ENCODE measurements at places on chromosomes 12 and 14.

- no peak for DNase-seq
These were observed 10.7 kb downstream of the TCTN2 start for GRCh38 chr12:123681605-123682004.

DNA sequence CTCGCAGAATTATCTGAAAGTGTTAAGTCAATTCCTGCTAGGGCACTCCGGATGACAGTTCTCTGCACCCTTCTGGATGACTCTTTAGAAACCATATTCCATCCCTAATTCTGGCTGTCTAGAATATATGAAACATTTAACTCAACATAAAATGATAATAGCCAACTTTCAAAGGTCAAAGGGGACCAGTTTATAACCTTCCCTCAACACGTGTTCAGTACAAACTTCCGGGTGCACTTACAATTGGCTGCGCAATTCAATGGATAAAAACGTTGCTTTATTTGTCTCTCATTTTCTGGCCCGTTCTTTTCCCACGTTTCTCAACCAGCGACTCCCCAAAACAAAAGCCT lies 1.3 kb downstream of the SBNO1 start:
- no peak for DNase-seq

GRCh38 chr14:98200601-98201000 lies 1071.4 kb downstream of the BCL11B start:
- no peak for DNase-seq

DNA sequence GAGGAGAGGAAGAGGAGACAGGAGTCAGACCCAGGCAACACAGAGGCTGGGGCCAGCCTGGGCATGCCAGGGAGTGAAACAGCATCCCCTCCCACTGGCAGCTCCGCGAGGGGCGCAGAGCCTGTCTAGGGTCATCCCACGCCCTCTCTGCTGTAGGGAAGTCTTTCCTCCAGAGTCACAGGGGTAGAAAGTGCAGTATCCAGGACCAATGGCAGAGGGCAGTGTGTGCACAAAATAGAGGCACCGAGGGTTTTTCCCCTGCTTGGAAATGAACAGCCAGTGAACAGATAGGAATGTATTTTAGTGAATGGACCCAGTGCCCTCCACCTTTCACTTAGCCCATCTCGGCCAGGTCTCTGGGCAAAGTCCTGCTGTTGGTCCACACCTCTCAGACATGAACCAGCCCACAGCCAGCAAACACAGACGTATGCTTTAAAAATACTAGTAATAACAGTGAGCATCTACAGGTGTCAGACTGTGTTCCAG lies 9.4 kb upstream of the KRT74 start:
- DNase-seq: peak; percentile 63

DNA sequence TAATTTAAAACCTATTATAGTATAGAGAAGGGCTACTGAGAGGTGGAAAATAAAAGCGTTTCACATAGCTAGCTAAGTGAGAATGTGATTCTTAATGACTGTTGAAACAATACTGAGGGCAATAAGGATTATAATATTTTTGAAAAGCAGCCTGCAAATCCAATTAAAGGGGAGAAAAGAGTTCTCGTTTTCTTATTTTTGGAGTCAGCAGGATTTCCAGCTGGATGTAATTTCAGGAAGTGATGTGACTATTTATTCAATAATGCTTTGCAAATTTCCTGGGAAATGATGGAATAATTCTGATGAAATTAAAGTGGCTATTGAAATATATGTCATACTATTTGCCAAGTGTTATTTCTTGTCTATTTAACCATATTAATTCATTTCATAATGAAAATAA lies 279.1 kb downstream of the AEBP2 start:
- no peak for DNase-seq

GRCh38 chr14:65993103-65993502 lies 493.1 kb upstream of the CCDC196 start:
- DNase-seq: no peak

DNA sequence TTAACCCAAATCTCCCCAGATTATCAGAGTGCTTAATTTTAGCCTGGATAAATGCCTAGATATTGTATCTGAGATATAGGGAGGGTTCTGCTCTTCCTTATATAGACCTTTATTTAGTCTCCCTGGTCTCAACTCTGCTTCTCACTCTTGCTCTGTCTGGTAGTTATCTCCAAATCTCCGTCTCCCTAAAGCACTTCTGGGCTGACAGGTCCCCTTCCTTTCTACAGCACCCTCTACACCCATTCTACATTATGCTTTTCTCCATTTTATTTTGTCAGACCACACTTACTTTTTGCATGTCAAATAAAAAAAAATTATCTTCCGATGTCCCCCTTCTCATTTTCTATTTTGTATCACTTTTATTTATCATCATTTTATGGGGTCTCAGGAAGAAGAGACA lies 2.0 kb upstream of the ERC1 start:
- DNase-seq: no peak

- no peak for DNase-seq
These were observed 423.2 kb downstream of the ATP23 start for GRCh38 chr12:58364389-58365086.

DNA sequence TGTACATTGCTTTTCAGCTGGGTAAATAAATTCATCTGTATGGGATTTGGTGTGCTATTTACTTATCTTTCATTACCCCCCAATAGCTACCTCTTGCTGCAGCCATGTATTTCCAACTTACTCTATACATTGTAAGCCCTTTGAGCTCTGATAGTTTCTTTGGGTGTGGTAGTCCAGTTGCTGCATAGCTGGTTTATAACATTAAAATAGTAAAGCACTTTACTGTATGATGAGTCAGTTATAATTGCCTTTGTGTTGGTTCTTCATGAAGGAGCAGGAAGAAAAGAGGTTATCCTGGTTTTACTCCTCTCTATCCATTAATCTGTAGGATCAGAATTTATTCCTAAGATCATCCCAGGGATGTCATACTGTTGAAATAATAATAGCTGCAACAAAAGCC lies 15.7 kb downstream of the TBC1D30 start:
- DNase-seq: no peak

DNA sequence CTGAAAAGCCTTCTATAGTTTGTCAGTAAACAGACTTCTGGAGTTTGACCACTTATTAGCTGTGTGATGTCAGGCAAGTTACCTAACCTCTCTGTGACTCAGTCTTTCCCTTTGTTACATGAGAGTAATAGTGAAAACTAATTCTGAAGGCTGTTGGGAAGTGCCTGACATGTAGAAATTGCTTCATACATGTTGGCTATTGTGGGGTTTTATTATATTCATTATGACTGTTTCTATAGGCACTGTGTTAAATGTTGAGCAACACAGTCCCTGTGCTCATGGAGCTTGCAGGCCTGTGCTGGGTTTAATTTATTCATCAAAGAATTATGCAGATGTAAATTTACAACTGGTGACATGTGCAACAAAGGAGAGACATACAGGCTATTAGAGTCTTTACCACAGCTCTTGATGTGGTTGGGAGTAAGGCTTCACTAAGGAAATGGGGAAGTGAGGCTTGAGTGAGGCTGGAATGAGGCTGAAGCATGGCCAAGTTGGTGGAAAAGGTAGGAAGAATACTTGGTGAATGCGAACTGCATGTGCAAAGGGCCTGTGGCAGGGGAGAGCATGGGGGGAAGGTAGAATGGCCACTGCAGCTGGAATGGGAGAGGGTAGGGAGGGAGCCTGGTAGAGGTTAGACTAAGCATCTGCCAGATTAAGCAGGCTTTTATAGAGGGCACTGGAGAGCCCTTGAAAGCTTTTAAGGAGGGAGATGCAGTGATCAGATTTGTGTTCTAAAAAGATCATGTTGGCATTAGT lies 236.4 kb upstream of the CRY1 start:
- no peak for DNase-seq

- peak; percentile 35 for DNase-seq
These were observed 11.9 kb downstream of the ANKRD13A start for GRCh38 chr12:110010853-110011723.

DNA sequence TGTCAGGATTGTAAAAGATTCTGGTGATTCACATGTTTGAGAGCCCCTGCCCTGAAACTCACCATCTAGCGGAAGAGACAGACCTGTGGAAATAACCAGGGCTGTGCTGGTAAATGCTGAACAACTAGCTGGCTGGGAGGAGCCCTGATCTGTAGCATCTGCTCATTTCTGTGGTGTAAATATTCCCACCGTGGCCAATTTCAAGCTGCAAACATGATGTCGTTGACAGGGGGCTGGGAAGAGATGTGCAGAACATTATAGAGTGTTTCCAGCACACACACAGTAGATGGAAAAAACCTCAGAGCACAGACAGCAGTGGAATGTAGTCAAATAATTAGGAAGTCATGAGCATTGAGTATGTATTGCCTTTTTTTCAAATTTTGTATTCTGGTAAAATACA lies 138.2 kb downstream of the PHETA1 start:
- no peak for DNase-seq

GRCh38 chr14:92759679-92760523 lies 11.5 kb upstream of the LGMN start:
- DNase-seq: no peak

DNA sequence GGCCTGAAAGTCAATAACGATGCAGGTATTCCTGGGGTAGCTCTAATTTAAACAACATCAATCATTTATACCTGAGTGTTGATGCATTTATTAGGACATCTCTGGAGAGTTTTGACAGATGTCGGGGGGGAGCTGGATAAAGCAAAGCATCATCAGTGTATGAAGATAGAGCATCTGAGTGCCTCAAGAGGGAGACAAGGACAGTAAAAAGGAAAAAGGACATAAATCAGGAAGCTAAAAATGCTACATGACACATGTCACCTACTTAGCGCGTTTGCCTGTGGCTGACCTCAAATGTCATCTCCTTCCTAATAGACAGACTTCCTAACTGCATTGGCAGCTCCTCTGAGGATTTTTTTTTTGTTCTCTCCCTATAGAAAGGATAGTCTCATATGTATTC lies 259.5 kb upstream of the PKP2 start:
- DNase-seq: no peak

DNA sequence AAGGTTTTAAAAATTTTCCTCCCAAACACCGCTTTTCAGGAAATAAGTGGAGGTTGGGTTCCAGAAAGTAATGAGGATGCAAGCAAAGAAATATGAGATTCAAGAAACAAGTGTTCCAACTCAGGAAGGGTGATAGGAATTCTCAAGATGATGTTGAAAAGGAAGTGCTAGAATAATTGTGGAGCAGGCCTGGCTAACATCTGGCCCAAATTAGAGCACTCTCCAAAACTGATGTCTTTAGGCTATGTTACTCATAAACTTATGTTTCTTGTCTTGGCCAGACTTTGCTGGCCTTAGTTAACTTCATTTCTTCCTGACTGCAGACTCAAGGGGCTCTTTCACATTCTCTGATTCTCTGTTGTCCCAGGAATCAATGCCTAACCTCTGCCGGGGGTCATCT lies 116.3 kb downstream of the TMTC3 start:
- no peak for DNase-seq

DNA sequence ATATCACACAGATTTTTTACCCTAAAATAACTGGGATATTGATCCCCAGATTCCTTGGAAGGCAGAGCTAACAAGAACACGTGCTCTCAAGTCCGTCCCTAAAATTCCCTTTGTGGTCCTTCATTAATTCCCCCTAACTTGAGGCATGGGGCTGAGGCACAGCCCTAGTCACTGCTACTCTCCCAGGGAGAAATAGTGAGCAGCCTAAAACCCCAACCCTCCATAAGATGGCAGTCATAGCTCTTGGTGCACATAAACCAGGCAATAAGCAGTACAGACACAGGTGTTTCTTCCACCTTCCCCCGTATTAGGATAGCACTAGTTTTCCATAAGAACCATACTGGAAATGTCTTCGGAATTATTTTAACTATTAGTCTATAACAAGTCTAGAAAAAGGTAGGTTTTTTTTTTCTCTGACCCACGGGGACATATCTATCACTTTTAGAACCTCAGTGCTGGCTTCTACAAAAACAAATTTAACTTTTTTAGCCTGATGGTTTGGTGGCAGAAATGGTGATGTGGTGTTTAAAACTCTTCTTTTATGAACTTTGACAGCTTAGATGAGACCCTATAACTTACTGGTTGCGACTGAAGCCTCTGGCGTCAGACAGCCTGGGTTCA lies 3.1 kb upstream of the ARHGEF40 start:
- no peak for DNase-seq
